ENCODE measurements at places on chromosomes 16 and 17.

- DNase-seq: no peak
Observed at GRCh38 chr17:56847106-56847505, 13.2 kb downstream of the DGKE start.

- DNase-seq: no peak
Observed at GRCh38 chr16:2482249-2482648, 7.3 kb downstream of the TBC1D24 start.

DNA sequence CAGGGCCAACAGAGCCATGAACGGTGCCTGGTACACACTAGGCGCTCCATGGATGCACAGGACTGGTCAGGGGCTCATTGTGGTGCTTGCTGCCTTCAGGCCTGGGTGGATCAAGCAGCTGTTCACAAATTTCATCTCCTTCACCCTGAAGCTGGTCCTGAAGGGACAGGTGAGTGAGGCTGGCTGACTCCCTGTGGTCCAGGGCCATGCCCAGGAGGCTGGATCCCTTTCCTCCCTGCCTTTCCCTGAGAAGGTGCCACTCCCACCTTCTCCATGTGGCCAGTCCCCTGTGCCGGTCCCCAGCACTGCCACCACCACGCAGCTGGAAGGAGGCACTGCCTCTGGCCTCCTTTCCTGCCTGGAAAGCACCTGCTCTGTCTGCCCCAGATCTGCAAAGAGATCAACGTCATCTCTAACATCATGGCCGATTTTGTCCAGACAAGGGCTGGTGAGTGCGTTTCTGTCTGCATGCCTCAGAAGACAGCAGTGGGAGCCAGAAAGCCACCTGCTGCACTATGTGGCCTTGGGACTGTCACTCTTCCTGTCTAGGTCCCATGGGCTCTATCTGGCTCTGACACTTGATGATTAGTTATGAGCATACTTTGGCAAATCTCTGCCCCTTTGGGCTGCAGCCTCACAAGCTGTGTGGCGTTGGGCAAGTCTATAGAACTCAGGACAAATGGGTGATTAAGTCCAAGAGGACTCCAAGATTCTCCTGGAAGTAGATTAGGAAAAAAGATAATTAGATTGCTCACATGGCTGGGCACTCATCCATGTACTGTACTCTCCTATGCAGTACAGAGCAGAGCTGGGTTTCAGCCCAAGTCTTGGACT, 9.4 kb downstream of the CETP start:
- no peak for DNase-seq

DNA sequence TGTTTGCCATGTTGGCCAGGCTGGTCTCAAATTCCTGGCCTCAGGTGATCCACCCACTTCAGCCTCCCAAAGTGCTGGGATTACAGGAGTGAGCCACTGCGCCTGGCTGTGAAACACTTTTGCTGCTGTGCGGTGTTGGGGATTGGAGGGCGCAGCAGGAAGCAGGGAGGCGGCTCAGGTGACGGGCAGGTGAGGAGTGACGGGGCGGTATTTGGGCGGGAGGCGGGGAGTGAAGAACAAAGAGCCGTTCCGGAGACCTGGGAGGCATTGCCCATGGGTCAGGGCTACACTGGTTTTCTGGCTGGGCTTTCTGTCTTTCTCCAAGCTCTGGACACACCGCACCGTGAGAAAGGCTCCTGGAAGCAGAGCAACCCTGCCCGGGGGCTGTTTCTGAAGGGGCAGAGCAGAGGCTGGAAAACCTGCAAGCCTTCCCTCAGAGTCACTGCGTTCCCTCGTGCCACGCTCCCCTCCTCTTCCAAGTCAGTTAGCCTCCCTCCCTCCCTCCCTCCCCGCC, 22.1 kb downstream of the CRISPLD2 start:
- peak; percentile 89 for DNase-seq

GRCh38 chr16:4788489-4788889, 344 bp upstream of the SEPTIN12 start:
- DNase-seq: peak; percentile 18

GRCh38 chr17:46128453-46128852, 64.8 kb downstream of the KANSL1 start:
- no peak for DNase-seq

DNA sequence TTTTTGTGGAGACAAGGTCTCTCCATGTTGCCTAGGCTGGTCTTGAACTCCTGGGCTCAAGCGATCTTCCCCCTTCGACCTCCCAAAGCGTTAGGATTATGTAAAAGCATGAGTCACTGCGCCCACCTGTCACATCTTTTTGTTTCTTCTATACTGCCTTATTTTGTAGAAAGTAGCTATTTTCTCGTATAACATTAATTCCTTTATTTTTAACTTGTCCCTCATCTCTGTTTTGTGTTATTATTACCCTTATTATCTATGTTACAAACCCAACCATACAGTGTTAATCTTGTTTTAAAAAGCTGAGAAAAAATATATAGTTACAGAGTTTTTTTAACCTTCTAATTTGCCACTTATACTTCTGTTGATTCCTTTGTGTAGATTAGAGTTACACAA, 1.4 kb upstream of the TXNDC11 start:
- DNase-seq: no peak

DNA sequence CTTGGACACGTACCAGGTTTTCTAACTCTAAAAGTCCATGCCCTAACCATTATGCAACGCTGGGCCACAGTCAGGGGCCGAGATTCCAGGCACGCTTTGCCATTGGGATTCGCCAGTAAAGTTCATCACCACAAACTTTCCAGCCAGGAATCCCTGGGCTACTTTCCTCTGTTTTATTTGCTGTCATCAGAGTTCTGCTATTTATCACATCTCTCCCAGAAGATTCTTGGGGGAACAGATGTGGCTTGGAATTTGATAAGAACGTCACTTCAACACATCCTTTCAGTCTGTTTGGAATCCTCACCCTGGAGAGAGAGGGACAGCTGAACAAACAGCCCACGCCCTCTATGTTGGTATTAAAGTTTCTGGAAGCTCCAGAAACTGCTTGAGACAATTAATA, 109.6 kb upstream of the CACNG3 start:
- DNase-seq: no peak

DNA sequence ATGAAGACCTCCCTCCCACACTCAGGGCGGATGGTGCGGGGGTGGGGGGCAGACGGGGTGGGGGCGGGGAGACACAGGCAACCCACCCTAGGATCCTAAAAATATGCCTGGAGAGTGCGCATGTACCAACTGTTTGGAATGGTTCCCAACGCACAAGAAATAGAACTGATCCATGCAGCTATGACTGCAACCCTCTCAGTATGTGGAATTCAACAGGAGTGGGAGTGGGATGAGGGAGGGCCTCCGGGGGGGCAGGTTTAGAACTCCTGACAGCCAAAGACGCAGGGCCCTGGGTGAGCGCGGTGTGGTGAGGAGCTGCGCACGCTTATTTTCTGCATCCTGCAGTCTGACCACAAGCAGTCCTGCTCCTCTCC, 1.1 kb upstream of the P2RX5 start:
- DNase-seq: no peak

- DNase-seq: peak; percentile 74
Observed at GRCh38 chr17:4100883-4101756, 41.7 kb downstream of the ZZEF1 start.

- DNase-seq: no peak
Observed at GRCh38 chr17:82957469-82957795, 117.6 kb upstream of the ZNF750 start.

GRCh38 chr16:634996-635395, 1.1 kb downstream of the METTL26 start:
- DNase-seq: no peak

DNA sequence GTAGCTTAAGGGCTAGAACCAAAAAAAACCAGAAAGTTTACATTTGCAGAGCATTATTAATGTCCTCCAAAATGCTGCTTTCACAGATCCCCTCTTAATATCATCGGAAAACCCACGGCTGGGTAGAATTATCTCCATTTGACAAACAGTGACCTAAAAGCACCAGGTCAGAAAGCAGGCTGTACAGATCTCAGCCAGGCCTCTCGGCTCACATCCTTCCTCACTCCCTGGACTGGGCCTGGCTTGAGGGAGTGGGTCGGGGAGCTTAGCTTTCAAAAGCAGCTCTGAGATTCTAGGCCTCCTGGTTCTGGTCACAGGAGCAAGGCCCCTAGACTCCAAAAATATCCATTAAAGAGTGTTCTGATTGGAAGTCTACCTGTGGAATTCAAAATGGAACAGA, 9.1 kb upstream of the SLC12A3 start:
- no peak for DNase-seq

DNA sequence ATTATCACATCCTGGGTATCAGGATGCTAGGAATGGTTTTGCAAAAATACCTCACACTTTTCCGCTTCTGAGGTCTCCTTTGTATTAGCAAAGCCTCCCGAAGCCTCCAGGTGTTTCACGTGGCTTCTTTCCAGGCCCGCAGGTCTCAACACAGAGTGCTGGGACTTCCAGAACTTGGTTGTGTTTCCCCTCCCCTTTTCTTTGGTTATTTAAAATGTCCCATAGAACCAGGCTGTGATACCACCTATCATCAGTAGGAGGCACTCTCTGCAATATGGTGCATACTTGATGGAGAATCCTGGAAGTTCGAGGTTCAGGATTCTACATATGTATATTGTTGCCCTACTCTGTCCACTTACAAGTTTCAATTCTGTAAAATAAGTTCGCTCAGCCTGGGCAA, 28.8 kb downstream of the ATP2C2 start:
- peak; percentile 23 for DNase-seq

GRCh38 chr16:31215287-31216162, 1.4 kb downstream of the PYDC1 start:
- peak; percentile 26 for DNase-seq

DNA sequence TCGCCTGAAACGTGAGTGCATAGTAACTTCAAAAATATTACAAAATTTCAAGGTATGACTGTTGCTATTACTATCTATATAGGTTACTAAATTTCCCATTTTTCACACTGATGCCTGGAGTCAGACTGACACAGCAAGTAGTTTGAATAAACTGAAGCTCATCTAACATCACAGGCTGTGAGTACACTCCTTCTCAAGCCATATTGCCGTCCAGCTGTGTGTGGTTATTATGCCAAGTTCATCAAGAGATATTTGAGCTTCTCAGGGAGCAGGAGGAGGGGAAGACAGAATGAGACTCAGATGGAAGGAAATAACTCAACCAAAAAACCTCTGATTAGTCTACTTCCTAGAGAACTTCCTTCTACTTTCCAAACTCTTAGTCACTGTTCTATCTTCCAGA, 473.9 kb downstream of the TOX3 start:
- peak; percentile 37 for DNase-seq

- no peak for DNase-seq
Observed at GRCh38 chr17:21548236-21548635, 144.1 kb upstream of the KCNJ18 start.

DNA sequence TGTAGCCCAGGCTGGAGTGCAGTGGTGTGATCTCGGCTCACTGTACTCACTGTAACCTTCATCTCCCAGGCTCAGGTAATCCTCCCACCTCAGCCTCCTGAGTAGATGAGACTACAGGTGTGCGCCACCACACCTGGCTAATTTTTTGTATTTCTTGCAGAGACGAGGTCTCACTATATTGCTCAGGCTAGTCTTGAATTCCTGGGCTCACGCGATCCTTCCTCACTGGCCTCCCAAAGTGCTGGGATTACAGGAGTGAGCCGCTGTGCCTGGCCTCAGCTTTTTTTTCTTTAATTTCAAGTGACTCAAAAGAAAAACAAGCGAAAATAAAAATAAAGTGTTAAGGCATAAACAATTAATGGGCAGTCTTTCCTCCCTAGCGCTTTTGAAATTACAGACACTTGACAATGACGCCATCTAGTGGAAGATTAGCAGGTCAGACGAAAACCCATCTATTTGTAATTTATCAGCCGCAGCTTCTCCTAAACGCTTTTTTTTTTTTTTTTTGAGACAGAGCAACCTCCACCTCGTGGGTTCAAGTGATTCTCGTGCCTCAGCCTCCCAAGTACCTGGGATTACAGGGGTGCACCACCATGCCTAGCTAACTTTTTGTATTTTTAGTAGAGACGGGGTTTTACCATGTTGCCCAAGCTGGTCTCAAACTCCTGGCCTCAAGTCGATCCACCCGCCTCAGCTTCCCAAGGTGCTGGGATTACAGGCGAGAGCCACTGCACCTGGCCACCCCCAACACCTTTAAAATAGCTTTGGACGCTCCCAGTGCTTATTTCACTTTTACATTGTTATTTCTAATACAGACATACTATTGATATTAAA, 28.1 kb upstream of the PECAM1 start:
- peak; percentile 85 for DNase-seq

DNA sequence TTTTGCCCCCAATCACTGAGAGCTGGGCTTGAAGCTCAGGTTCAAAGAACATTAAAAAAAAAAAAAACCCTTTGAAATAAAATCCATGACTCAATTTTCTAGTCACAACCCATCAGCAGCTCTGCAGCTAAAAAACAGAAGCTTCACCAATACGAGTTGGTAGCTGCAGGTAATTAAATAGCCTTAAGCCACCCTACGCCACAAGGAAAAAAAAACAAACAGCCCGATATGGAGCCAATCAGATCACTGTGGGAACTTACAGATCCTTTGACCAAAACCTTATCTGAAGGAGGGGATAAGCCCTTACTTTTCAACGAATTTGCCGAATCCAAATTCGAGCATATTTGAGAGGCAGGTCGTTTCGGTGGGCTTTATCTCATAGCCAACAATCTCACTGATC, 69.3 kb downstream of the DNAH3 start:
- DNase-seq: no peak

GRCh38 chr16:88570691-88571092, 489 bp downstream of the ZC3H18 start:
- no peak for DNase-seq

DNA sequence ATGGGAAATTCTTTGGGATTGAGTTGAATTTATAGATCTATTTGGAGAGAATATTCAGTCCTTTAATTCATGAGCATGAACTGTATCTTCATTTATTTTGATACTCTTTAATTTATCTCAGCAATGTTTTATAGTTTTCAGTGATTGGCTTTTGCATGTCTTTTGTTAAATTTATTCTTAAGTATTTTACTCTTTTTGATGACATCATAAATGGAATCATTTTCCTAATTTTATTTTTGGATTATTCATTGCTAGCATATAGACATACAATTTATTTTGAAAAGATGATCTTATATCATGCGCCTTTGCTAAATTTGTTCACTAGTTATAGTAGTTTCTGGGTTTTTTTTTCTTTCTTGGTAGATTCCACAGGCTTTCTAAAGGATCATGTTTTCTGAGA, 149.2 kb upstream of the ASIC2 start:
- DNase-seq: no peak

All from trophoblast cell (in vitro differentiated cells and primary cell).